Stimulated activated naive CD8-positive, alpha-beta T cell treated with anti-CD3 and anti-CD28 coated beads, Interleukin-15, Interleukin-2, amounts not matched to agents 100 U/mL and 50 U/mL, for 24 hours (primary cell): ENCODE measurements at places on chromosomes 2 and 18.
A peak's percentile ranks its signal among the peaks of the same experiment; 100 is the strongest.

DNA sequence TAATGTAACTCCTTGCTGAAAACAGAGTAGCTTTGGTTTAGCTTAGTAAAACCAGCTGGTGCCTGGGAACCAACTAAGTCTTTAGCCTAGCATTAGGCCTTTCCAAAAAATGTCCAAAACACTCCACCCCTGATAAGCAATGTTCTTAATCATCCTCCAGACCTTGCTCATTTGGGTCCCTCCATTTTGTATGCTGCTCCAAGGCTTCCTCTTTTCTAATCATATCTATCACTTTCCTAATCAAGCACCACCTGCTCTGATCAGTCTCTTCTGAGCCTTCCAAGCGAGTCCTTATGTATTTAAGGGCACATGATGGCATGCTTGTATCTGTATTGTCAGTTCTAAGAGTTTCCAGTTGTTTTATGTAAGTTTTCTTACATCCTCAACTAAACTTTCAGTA is 23.6 kb downstream of the THADA start:
- no peak for DNase-seq

- no peak for DNase-seq
Observed at GRCh38 chr2:238475034-238475433, 48.3 kb downstream of the ASB1 start.

- DNase-seq, result no peak
Observed at GRCh38 chr2:128405467-128405900, 86.8 kb upstream of the HS6ST1 start.

DNA sequence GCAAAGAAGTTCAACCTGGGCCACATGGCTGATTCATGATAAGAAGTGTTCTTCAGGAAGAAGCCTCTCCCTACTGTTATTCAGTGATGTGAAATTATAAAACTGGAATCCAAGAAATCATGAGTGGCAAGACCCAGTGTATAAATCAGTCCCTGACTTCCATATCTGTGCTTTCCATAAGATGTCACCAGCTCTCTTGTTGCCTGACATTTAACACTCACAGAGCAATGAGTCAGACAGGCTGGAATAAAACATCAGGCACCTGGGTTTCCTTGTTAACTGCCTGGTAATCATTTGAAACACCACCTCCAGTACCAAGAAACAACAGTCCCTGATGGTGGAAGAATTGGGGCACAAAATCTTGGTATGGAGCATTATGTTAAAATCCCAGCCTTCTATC is 76.1 kb downstream of the SCG2 start:
- DNase-seq, result no peak

DNA sequence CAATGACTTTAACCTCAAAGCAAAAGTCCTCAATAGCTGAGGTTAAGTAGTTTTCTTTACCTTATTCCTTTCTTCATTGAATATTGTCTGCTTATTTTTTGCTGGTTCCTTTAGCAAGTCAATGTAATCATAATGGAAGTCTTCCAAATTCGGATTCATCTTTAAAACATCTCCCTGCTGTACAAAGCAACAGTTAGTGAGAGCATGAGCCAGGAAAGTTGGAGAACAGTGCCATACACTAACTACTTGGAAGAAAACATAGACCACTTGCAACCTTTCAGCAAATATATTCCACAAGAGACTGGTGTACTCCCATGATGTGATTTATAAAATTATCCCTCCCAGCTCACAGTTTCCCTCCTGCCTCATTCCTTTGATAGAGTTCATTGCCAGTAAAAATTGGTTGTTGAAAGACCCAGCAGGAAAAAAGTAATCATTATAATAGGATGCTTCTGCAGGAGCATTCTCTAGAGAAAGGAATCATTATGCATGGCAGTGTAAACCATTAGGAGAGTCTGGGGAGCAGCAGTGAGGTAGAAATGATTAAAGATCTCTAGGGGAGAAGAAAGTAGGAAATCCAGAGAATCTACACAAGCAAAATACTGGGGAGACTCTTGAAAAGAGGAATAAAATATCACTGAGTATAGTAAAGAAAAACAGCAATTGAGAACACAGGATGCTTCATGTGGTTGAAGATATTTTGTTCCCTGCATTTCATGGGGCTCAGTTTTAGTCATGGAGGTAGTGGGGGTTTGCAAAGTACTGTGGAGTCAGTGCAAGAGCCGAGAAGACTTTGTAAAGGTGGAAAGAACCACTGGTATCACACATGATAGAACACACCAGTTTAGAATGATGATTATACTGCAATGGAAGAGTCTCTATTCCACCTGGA is 38.6 kb upstream of the TTN start:
- DNase-seq, result no peak

GRCh38 chr2:101617188-101617587 is 80.3 kb upstream of the MAP4K4 start:
- DNase-seq, result no peak

- DNase-seq, result no peak
Observed at GRCh38 chr2:238899386-238899785, 51.5 kb downstream of the TWIST2 start.

DNA sequence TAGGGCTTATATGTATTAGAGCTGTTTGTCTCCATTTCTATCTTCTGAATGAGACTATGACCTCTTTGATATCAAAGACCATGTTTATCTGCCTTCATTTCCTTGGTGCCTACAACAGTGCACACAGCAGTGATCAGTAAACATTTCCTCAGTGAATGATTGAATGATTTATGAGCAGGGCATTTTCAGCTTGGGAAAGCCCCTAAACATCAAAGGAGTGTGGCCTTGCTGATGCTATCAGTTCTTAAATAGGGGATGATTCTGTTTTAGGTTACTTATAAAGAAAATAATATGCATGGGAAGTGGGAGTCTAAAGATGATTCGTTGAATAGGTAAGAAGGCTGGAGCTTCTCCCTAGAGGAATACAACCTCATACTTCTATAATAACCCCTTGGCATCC is 425.3 kb downstream of the ZNF521 start:
- DNase-seq, result no peak

GRCh38 chr2:100581277-100581612 is 18.5 kb downstream of the PDCL3 start:
- DNase-seq, result no peak

GRCh38 chr18:60980422-60981005 is 352.7 kb upstream of the CDH20 start:
- no peak for DNase-seq

- peak; percentile 42 for DNase-seq
Observed at GRCh38 chr2:216478151-216478550, 20.5 kb upstream of the RPL37A start.

DNA sequence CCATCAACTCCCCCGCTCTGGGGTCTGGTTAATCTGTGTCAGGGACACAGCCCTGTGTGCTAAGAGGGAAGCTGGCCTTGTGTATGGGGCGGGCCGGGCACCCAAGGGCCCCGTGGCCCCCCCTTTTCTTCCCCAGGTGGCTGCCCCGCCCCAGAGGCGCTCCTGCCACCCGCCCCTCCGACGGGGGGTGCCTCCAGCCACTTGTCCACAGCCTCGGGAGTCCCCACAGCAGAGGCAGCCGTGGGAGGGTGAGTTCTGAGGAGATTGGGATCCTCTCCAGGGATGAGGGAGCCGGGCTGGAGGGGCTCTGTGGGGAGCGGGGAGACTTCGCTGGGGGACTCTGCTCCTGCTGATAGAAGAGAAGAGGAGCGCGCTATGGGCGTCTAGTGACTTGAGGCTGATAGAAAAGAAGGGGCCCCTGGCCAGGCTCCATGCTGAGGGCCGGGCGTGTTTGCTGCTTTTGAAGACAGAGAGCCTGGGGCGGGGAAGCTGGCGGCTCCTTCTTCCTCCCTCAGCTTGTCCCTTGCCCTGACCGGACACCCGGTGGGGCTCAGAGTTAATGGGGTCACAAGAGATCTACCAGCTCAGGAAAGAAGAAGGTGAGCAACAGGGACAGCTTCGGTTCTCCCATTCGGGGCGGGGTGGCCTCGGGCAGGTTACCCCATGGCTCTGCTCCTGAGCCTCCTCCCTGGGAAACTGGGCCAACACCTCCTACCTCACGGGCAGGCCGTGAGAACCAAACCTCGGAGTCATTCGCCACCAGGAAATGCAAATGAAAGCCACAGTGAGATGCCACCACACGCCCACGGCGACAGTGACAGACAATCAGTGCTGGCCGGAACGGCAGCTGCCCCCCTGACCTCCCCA is 89.4 kb upstream of the TAF1B start:
- peak; percentile 72 for DNase-seq

DNA sequence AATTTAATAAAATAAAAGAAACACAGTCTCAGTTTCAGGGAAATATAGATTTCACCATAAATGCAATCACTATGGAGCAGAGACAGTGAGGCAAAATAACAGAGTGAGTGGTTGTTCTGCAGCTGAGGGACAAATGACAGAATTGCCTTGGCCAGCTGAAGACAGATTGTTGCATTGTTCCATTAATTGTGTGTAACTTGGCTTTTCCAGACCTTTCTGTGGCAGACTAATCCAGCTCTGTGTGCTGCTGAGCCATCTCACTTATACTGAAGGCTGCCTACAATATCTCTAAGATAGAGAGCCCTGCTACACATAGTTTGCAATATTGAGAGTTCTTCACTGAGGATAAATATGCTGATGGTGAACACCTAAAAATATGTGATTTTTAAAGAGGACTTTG is 11.5 kb downstream of the LRRTM1 start:
- DNase-seq, result no peak

DNA sequence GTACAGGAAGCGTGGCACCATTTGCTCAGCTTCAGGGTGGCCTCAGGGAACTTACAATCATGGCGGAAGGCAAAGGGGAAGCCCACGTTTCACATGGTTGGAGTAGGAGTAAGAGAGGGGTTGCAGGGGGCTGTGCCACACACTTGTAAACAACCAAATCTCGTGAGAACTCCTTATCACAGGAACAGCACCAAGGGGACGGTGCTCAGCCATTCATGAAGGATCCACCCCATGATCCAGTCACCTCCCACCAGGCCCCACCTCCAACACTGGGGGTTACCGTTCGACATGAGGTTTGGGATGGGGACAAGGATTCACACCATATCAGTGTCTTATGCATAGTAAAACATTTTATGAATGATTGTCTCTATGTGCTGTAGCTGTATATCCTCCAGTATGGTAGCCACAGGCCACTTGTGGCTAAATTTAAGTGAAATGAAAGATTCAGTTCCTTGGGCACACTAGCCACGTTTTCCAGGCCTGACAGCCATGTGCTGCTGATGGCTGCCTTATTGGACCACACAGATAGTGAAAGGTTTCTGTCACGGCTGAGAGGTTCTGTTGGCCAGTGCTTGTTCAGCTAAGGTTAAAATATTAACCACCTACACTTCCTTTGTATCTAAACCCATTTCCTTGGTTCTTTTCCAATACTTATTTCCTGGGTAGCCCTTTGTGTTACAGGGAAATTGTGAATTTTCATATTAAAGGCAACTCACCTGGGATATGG is 77.3 kb downstream of the AGAP1 start:
- no peak for DNase-seq

- DNase-seq, result no peak
Observed at GRCh38 chr2:9222239-9222892, 15.8 kb downstream of the ASAP2 start.

DNA sequence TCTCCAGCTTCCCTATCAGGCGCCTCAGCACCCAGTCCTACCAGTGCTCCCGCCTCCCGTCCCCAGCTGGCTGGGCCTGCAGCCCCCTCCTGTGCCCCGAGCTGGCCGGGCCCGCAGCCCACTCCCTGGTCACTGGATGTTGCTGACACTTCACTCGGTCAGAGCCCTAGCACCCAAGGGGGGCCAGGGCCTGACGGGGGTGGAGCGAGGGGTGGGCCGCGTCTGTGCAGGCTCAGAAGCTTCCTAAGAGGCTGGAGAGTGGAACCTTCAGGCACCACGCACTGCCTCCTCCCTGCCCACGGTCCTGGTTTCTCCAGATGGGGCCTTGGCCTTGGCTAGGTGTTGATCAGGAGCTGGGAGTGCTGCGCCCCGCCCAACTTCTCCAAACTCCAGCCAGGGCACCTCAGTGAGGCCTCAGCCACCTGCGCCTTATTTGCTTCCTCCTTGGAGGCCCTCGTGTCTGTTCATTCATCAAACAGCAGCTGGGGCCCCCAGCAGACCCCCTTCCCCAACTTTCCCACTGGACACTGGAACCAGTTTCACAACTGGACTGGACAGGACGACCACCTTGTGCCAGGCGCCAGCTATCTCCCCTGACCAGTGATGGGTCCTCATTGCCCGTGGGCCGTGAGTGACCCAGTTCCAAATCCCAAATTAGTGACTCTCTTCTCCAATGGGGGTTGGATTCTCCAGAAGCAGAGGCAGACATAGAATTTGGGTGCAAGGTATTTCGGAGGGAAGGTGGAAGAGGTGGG is 16.7 kb downstream of the CAPN10 start:
- no peak for DNase-seq

DNA sequence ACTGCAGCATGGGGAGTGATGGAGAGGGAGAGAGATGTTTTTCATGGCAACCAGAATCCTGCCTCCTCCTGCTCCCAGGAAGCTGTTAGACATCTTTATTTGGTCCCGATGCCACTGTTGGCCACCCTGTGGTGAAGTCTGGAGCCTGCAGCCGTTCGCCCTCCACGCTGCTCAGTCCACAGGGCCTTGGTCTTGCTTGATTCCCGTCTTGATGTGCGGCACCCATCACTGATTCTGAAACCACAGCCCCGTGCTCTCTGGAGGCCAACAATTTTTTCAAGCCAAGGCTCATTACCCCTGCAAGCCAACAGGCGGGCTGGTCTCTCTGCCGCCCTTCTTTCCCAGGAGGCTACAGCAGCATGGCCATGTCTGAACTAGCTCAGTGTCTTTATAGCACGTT is 24.5 kb downstream of the SIGLEC15 start:
- no peak for DNase-seq

DNA sequence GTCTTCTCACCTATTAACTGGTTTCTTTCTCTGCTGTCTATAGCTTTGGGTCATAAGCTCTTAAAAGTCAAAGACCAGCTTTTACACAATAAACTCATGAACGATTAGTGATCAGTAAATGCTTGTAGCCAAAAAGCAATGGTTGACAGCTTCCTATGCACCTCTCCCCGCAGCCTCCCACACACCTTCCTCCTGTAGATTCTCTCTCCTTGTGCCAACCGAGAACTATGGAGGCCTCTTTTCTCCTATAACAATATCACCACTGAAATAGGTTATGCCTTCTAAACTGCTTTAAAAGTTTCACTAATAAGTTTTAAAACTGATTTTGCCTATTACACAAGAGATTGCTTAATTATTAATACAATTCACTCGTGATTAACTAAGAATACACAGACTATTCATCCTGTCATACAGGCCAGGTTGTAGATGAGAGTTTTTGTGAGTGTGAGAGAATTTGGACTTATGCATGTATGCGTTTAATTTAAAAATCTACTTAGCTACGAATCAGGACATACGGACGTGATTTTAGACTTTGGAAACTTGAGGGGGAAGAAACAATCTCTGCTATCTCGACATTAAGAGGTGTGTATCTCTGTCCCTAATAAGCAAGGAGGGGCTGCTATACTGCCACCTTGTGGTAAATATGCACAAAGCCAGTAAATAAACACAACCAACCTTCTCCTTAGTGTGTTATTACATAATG is 229.1 kb upstream of the RBBP8 start:
- no peak for DNase-seq

DNA sequence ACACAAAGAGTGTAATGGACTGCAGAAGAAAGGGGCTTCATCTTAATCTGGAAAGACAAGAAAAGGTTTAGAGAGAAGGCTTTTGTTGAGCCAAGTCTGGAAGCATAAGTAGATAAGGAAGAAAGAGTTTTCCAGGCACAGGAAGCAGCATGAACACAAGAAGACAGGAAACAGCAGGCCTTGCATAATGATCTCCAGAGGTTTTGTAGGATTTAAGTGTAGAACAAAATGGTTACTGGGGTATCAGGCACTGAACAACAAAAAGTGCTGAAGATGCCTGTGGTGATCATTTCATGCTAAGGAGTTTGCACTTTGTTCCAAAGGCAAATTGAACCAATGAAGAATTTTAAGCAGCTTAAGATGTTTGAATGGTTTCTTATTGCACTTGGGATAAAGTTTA is 281.6 kb upstream of the TANK start:
- no peak for DNase-seq

GRCh38 chr2:226772389-226773179 is 27.0 kb downstream of the IRS1 start:
- DNase-seq, result no peak
